Globus pallidus (tissue), 1 donor: ENCODE measurements at places on chromosomes 2 and 18.

DNA sequence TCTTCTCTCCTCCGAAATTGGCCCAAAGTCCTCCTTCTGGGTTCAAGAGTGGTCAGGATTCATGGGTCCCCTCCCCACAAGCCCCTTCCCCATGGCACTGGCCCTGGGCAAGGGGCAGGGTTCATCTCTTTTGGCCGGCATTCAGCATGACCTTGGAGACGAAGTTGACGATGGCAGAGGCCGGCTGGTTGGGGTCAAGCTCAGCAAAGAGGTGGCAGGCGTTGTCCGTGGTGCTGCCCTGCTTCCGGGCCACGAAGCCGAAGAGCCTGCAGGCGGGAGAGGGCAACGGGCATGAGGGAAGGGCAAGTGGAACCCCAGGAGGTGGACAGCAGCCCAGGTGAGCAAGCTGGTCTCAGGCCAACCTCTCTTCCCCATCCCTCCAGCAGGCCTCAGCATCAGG is 198.5 kb downstream of the TNS1 start:
- no peak for DNase-seq

DNA sequence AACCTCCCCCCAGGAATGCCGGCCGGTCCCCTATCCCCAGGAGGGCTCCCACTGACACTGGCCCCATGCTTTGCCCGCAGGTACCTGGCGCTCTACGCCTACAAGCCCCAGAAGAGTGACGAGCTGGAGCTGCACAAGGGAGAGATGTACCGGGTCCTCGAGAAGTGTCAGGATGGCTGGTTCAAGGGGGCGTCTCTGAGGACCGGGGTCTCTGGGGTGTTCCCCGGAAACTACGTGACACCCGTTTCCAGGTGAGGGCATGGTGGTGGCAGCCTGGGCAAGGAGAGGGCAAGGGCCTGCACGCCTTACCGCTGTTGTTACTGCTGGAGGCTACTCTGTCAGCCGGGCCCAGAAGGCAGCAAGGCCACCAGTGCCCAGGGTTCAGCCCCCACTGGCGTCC is 181.3 kb downstream of the SEPTIN10 start:
- no peak for DNase-seq

- DNase-seq = no peak
Measured at GRCh38 chr2:56464613-56465012, 280.8 kb downstream of the CCDC85A start.

GRCh38 chr2:236866542-236867340 is 218.9 kb upstream of the COPS8 start:
- DNase-seq = peak; percentile 38

- no peak for DNase-seq
Measured at GRCh38 chr2:219016721-219017120, 23.5 kb upstream of the CRYBA2 start.
